ENCODE measurements at places on chromosomes 16 and 17. TPM values are rescaled to one million over a fixed set of nuclear protein-coding genes. Genes with fewer than 3 reads are reported as not detected.

DNA sequence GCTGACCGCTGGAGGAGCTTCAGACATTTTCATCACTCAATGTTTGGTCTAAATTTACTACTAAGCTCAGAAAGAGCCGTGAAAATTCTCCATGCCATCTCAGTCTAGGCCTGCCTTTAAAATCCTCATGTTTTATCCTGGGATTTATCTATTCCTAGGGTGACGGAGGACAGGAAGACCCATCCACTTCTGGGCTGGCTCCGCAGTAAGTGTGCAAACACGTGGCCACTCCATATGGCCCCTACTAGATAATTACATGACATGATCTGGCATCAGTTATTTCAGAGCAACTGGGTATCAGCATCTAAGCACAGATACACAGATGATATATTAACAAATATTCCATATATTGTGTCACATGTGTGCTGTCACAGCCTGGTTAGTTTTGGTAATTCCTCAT lies 77.8 kb upstream of the HS3ST4 start:
- no peak for DNase-seq

GRCh38 chr17:40883031-40883430 lies 2.0 kb downstream of the KRT20 start:
- no peak for DNase-seq

COIL gene
- 10.6 TPM for total RNA-seq

- no peak for DNase-seq
Observed at GRCh38 chr17:20111538-20111937, 102.4 kb downstream of the SPECC1 start.

DNA sequence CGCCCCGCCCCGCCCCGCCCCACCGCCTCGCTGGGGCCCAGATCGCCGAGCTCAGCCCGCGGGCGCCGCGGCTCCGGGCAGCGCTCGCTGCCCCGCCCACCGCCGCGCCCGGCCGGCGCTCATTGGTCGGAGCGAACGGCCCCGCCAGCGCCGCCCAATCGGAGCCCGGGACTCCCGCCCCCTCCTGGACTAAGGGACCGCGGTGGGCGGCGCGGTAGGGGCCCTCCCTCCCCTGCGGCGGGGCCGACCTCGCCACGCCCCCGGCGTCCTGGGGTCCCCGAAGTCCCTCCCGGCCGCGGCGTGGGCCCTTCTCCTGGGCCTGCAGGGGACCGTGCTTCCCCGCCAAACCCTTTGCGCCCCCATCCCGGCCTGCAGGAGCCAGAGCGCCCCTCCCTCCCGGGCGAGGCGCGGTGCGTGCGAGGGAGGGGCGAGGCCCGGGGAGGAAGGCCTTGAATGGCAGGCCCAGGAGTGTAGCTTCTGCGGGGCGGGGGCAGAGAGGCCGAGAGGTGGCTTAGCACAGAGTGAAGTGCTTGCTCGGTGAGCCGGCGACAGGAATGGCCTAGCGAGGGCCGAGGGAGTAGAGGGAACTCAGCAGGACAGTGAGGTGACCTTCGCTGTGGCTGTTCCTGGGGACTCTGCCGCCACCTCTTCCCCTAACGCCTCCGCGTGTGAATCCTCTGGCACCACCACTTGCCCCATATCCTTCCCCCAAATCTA lies at the start of gene CAMKK1:
CAMKK1 (minus strand) TSS at position 51 of the 717 bp plus-strand sequence. CDS start 7,366 bp downstream, outside the sequence.
- peak; percentile 86 for DNase-seq

GRCh38 chr17:5024604-5025003 lies 10.6 kb downstream of the SLC52A1 start:
- DNase-seq: no peak

DNA sequence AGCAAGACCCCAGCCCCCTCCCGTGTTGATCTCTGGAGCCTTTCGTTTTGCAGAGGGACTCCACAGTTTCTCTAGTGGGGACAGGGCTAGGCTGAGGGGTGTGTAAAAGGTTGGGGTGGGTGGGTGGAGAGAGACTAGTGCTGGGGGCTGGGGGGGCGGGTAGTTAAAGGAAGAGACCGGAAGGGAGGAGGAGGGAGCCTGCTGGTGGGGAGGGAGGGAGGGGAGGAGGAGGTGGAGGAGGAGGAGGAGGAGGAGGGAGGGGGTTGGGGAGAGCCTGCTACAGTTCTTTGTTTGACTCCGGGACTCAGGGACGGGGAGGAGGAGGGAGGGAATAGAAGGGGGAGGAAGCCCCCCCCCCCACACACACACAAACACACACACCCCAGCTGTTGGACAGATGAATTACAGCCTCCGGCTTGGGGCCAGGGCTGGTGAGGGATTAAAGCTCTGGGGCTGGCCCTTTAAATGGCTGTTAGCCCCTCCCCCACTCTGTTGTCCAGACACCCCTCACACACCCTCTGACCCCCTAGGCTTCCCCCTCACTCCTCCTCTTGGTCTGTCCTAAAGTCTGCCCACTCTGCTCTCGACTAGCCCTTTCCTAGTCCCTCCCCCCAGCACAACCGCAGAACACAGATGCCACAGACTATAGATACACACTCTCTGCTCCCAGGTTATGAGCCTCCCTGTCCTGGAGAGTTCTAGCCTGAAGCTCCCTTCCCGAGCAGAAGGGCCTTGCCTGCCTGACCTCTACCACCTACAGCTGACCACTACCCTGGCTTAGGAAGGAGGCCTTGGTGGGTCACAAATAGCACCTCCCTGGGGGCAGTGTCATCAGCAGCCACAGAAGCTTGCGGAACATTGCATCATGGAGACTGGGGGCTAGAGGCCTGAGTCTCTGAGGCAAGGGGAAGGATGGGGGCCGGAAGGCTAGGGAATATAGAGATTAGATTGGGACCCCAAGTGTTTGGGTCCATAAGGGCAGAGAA lies 4.4 kb downstream of the KDM6B start:
- peak; percentile 48 for DNase-seq

TAT gene
- total RNA-seq: not detected
